ENCODE measurements at places on chromosomes 13 and 19.

DNA sequence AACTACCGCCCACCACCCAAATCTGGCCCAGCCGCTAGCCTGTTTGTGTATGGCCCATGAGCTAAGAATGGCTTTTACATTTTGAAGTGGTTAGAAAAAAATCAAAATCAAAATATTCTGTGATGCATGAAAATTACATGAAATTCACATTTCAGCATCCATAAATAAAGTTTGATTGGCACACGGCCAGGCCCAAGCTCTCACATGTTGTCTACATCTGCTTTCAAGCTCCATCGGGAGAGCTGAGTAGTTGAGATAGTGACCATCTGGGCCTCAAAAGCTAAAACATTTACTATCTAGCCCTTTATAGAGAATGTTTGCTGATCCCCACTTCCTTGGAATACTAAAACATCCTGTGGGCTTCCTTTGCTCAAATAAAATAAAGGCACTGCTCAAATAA lies 14.5 kb downstream of the RFX2 start:
- DNase-seq, result no peak

- DNase-seq, result no peak
These were observed 6.5 kb downstream of the SOX1 start for GRCh38 chr13:112073245-112074138.

GRCh38 chr13:71589032-71589431 lies 278.0 kb downstream of the DACH1 start:
- DNase-seq, result no peak

GRCh38 chr19:5104871-5105351 lies 136.0 kb downstream of the KDM4B start:
- DNase-seq, result no peak

GRCh38 chr13:69857183-69857821 lies 250.3 kb upstream of the ATXN8OS start:
- DNase-seq, result peak; percentile 8

DNA sequence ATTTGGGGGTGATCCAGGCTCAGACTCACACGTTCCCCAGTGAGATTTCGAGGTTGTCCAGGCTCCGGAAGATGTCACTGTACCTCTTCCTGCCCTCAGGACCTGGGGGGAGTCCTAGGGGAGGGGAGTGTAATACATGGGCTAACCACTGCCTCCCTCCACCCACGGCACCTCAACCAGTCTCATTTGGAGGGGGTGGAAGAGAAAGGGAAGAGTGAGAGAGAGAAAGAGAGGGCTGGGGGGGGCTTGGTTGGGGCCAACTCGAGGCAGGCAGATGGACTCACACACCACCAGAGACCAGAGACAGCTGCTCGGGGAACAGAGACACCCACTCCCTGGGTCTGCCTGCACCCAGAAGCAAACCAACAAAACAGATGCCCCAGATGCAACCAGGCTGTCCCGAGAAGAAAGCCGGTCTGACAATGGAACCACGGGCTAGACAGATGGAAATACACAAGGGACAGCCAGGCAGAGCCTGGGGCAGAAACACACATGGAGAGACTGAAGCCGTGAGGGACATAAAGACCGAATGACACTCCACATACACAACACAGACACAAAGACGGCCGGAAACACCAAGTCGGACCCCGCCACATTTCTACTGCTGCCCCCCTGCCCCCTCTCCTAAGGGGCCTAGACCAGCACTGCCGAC lies 825 bp downstream of the GMIP start:
- DNase-seq, result peak; percentile 66

DNA sequence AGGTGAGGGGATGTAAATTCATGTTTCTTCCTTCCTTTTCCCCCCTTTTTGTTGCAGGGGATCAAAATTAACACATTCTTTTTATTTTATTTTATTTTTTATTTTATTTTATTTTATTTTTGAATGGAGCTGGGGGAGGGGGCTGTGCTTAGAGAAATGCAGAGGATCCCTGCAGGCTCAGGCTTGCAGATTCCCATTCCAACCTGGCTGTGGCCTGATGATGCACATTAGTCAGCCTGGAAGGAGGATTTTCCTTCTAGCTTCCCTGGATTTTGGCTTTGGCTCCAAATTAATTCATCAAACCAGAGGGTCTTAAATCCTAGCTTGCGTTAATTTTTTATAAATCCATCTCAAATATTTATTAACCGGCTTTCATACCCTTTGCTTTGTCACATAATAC lies 67.0 kb downstream of the FREM2 start:
- DNase-seq, result no peak

DNA sequence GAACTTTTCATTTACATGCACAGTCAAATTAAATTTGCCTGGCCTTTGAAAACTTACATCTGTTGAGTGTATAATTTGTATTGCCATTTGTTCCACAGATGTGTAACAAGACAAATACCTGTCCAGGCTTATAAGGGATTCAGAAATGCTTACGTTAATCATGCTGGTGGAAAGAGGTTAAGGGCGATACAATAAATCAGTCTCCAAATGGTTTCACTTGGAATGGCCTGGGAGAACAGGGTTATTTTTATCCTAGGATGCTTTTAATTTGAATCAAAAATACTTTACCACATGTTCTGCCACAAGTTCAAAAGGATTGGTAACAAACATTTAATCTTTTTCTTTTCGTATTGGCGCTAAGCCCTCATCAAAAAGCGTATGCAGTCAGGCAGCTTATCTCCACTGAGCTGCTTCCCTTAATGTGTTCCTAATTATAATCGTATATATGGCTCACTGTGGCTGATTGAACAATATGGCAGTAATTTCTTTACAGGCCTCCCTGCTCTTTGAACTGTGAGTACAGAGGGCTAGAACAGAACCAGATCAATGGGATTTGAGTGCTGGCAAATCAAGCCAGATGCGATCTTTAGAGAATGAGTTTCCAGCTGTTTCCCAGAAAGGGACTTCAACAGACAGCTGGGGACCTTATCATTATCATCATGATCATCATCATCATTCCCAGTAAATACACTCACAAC lies 425.7 kb downstream of the SPRY2 start:
- DNase-seq, result no peak

DNA sequence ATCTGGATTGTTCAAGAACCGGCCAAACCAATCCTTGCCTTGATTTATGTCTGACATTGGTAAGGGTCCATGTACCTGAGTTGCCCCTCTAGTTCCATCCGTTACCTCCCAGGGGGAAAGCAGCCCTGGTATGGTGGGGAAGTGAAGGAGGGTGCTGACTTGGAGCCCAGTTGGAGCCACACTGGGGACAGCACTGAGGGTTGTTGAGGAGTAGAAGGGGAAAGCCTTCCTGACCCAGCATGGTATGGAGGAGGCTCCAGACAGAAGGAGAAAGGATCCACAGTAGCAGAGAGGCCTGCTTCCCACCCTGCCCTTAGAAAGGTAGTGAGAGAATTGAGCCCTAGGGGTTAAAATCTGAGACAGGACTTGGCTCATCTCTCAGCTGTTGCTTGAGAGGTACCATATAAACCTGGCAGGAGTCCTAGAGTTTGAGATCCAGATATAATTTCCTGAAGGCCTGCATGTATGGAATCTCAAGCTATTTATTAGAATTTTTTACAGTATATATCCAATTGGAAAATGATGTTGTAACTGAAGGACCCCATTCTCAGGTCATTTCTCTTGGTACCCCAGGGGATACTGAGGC lies 16.7 kb upstream of the FCGBP start:
- no peak for DNase-seq

DNA sequence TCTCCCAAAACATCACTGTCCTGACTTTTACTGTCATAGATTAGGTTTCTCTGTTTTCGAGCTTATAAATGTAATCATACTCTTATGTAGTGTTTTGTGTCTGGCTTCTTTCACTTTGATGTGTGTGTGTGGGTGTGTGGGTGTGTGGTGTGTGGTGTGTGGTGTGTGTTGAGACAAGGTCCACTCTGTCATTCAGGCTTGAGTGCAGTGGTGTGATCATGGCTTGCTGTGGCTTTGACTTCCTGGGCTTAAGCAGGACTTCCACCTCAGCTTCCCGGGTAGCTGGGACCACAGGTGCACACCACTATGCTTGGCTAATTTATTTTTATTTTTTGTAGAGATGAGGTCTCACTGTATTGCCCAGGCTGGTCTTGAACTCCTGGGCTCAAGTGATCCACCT lies 59.6 kb downstream of the PDS5B start:
- peak; percentile 22 for DNase-seq

DNA sequence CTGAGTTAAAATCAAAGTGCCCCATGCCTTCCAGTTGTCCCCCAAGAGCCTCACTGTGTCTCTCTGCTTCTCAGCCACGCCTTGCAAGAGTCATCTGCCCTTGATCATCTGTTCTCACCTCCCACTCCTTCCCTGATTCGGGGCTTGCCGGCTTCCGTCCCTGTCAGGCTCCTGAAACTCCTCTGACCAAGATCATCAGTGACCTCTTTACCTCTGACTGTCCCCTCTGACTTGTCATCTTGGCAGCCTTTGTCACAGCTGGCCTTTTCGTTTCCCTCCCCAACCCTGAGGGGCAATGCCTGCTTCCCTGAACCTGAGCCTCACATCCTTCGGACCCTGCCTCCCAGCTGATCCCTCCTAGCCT lies 66.3 kb downstream of the MAP4K1 start:
- DNase-seq, result no peak

DNA sequence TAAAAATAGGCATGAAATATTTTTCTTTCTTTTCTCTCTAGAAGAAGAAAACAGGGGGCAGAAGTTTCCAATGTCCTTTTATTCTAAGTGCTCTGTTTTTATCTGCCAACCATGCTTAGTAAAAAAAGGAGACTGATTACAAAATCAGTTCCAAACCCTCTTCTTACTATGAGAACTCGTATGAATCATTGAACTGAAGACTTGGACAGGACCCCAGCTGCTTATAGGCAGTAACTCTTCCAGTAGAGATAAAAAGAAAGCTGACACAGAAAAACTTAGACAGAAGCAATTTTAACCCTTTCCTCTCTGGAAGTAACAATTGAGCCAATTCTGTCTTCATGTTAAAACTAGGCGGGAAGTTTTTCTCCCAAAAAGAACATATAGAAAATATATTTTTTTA lies 24.5 kb upstream of the FREM2 start:
- DNase-seq, result no peak

Measured in CD4-positive, alpha-beta T cell treated with Interleukin-12 subunit alpha and Interleukin-12 subunit beta, for 1 hour (primary cell).